ENCODE measurements at places on chromosomes 2 and 18.

- DNase-seq: no peak
Measured at GRCh38 chr2:146506851-146507250, 1338.0 kb upstream of the ACVR2A start.

- DNase-seq: no peak
Measured at GRCh38 chr2:171893196-171893823, 734 bp downstream of the SLC25A12 start.

- DNase-seq: no peak
Measured at GRCh38 chr18:77081390-77081778, 51.2 kb downstream of the MBP start.

DNA sequence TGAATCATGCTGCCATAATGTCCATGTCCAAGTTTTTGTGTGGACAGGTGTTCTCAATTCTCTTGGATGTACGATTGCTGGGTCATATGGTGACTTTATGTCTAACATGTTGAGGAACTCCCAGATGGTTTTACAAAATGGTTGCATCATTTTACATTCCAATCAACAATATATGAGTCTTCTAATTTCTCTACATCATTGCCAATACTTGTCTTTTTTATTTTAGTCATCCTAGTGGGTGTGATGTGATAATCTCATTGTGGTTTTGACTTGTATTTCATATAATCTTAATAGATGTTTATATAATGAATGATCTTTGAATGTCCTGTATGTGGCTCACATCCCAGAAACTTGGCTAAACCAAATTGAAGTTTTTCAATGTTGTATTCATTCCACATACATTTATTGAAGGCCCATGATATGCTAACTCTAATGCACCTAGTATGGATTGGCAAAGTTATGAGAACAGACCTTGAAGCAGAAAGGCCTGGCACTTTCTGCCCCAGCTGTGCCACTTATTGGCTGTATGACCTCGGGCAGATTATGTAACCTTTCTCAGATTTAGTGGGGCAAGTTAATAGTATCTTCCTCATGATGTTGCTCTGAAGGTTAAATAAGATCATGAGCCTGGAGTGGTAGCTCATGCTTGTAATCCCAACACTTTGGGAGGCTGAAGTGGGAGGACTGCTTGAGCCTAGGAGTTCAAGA lies 205.4 kb downstream of the RAB3GAP1 start:
- DNase-seq: no peak

- no peak for DNase-seq
Measured at GRCh38 chr2:218476676-218477075, 57.8 kb downstream of the VIL1 start.

DNA sequence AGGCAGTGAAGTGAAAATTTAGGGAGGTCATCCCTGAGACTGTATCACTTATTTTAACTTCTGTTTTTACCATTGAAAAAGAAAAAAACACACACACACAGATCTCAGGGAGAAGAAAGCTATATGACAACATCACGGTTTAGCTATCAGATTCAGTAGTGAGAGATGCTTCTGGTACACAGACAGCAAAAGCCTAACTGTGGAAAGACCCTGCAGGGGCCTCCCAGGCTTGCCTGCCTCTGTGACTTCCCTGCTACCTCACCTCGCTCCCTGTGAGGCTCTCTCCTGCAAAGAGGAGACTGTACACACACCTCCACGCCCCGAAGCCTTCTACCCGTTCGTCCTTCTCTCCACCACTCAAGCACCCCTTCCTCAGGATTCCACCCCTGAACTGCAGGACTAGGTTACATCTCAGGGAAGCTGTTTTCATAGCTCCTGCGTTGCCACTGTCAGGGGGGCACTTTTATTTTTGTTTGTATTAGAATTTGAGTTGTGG lies 86.3 kb downstream of the EPB41L3 start:
- DNase-seq: no peak

- no peak for DNase-seq
Measured at GRCh38 chr2:207423886-207424285, 105.9 kb upstream of the CREB1 start.

GRCh38 chr18:74294526-74294925 lies 2.8 kb upstream of the CYB5A start:
- no peak for DNase-seq

All from substantia nigra (tissue), 51 donors.